ENCODE measurements at places on chromosomes 11 and 22.

DNA sequence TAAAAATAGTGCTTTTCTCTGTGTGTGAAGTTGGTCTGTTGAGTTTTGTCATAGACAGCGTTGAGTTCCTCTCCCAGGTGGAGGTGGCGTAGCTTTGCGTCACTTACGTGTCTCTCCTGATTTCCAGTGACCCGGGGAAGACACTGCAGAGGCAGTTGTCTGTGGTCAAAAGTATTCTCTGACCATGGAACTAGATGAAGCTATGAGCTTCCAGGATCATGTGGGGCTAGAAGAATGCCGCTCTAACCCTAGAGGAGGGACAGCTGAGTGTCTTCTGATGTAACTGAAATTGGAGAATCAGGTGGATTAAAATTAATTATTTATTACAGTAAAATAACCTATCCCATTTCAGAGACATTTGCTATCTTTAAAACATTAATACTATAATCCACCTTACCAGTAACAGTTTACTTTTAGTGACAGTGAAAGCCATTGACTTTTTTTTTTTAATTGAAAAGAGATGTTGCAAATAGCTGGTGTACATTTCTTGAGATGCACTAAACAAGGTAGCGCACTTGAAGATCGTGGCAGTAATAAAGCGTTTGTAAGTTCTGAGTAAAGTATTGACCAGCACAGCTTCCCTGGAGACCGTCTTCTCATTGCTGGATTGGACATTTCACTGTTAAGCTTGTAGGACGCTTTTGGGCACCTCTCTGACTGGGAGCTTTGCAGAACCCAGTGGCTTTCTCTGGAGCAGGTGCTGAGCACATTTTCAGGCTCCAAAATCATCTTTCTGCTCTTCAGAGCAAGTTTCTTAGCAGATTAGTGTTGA lies 9.7 kb downstream of the CAT start:
- DNase-seq = no peak

GRCh38 chr22:50307890-50308596 lies 597 bp upstream of the PLXNB2 start:
- DNase-seq = no peak

GRCh38 chr22:36391638-36392037 lies 3.9 kb upstream of the MYH9 start:
- DNase-seq = peak; percentile 15

DNA sequence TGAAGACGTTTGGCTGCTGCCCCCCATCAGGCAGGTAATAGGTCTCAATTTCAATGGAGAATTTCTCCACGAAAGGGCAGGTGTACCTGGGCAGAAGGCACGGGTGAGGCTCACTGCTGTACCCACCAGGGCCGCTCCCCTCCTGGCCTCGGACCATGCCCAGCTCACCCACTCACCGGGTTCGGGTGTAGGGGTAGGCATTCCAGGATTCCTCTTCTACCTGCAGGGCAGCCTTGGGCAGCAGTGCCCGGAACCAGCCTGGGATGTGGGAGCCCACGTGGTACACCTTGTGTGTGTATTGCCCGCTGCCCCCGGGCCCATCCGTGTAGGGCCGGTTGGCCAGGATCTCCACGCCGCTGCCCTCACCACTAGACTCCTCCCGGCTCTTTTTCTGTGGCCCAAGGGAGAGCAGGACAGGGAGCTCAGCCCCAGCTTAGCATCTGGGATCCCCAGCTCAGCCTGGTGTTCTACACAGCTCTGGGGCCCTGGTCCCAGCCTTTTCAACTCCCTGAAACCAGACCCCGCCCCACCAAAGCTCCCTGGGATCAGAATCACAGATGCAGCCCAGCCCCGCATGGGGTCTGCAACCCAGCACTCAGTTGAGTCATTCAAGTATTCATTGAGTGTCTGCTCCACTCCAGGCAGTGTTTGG lies 2.7 kb downstream of the PITPNM1 start:
- DNase-seq = no peak

GRCh38 chr11:125165111-125165842 lies 726 bp downstream of the PKNOX2 start:
- DNase-seq = no peak

DNA sequence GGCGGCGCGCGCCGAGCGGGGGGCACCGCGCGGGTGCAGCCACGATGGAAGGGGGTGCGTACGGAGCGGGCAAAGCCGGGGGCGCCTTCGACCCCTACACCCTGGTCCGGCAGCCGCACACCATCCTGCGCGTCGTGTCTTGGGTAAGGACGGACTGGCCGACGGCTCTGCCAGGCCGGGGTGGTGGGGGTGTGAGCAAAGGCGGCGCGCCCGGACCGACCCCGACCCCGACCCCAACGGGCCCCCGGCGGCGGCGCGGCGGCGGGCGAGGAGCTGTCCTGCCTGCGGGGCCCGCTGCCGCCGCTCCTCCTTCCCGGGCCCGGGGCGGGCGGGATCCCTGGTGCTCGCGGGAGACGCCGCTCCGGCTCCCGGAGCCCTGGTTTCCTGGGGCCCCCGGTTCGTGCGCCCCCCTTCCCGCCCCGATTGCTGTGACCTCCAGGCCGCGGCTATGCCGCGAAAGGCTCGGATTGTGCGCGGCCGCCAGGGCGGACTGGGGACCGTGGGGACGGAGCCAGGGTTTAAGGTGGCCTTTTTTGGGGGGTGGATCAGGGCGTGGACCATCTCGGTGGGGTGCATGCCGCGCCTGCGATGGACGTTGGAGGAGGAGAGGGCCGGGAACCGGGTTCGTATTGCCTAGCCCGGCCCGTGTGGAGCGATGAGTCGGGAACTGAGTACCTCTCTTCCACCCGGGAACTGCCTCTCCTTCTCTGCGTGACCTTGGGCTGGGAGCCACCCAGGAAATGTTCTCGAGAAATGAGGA lies at the start of gene SYNGR1:
Gene SYNGR1, plus strand, starts transcription at position 25 of the 760 bp plus-strand sequence. Its CDS starts 20 bp downstream, at position 45.
- no peak for DNase-seq

DNA sequence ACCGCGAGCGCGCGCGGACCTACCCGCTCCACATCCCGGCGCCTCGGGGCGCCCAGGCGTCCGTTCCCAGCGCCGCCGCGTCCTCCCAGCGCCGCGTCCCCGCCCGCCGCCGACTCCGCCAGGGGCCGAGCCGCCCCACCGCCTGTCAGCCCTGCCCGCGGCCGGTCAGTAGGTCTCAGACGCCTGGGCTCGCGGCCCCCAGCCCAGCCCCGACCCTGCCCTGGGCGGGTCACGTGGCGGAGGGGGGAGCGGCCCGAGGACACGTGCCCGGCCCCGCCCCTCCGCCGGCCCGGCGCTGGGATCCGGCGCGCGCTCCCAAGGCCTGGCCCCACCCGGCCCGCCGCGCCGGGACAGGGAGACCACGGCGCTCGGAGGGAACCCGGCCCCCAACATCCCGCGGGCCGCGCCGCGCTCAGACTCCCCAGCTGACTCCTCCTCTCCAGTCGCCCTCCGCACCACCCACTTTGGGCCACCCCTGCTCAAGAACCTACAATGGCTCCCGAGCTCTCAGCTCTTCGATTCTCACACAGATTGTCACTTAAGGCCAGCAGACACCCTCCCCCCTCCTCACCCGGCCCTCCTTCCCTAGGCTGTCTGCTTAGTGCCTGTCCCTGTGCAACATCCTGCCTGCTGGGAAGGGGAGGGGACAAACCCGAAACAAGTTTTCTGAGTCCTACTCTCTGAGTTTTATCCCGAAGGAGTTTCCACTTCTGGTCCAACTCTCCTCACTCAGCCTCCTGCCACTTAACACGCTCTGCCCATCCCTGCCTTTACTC lies at the start of gene RAB3IL1:
Gene RAB3IL1, minus strand, starts transcription at position 233 of the 776 bp plus-strand sequence. Its CDS starts 199 bp downstream, at position 34.
- peak; percentile 69 for DNase-seq

DNA sequence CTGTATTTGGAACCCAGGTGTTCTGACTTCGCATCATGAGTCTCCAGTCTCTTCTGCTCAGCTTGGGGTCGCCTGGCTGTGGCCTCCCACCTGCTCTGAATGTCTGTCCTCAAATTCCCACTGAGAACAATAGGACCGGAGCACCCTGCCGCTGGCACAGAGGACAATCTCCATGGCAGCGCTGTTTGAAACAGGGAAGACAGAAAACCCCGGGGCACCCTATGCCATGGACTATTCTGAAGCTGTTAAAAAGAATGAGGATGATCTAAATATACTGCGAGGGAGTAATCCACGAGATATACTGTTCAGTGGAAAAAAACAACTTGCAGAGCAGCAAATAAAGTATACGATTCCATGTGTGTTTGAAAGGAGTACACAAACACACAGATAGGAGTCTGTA lies 415.6 kb upstream of the NARS2 start:
- DNase-seq = no peak

GRCh38 chr11:120331301-120331996 lies 4.8 kb upstream of the ARHGEF12 start:
- no peak for DNase-seq

- DNase-seq = no peak
Observed at GRCh38 chr11:113148076-113148475, 166.3 kb upstream of the TTC12 start.

- DNase-seq = peak; percentile 57
Observed at GRCh38 chr11:64918017-64918416, 1.0 kb upstream of the ATG2A start.

DNA sequence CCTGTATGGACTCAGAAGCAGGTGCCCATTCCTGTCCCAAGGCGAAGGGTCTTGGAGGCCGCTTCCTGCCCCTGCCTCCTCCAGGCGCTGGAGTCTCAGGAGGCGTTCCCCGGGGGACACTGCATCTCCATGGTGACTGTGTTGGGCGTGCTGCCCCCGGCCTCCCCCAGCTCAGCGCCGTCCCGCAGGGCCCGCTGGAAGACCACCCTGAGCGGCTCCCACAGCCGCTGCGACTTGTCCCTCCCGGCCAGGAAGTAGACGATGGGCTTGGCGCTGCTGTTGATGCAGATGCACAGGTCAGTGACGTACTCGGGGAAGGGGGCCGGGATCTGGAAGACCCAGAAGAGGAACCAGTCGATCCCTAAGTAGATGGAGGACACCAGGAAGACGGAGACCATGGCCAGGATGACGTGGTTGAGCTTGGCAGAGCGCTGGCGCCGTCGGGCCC lies 7.8 kb downstream of the MRGPRF start:
- DNase-seq = no peak

DNA sequence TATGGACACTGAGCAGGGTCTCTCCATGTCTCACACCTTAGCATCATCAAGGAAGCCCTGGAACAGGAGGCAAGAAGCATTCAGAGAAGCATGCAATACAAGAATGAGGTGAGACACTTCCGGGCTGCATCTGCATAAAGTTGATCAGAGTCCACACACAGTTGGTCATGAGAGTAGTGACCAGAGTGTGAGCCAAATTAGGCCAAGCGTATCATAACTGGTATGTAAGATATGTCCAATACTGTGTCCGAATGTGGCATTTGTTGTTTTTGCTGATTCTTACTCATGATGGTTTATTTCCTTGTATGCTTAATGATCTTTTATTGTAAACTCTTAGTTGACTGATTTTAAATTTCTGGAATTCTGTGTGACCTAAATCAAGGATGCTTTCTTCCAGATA lies 315.7 kb downstream of the INSC start:
- no peak for DNase-seq

Measured in hematopoietic multipotent progenitor cell treated with erythropoietin and hydrocortisone succinate and interleukin-3 and kit ligand, for 17 days (in vitro differentiated cells).